ENCODE measurements at places on chromosomes 5 and 9.
A peak's percentile ranks its signal among the peaks of the same experiment; 100 is the strongest.

DNA sequence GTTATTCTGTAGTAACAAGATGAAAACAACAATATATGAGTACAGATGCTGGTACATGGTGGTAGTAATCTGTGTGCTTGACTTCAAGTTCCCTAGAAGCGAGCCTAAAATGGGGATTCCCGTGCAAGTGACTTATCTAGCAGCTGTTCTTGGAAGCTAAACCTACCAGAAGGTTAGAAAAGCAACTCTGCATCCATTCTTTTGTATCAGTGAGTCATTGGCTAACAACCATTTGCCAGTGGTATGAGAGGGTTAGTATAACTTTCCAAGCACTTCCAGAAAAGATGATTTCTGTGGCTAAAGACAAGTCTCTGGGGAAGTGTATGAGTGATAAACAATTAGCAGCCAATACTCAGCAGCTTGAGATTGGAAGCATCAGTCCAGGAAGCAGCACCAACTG is 787.7 kb upstream of the CDH6 start:
- DNase-seq: no peak

DNA sequence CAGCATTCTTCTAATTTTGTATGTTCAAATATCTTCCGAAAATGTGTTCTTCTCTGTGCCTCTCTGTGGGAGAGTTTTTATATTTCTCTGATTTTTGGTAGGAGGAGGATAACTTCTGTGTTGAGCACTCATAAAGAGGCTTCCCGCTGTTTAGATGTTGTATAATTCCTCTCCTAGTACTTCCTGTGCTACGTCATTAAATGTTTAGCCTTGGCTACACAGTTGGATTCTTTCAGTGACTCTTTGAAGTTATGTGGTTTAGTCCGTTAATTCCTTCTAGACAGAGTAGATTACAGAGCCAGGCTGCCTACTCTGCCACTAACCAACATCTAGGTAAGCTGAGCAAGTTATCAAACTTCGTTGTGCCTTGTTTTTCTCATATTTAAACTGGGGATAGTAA is 302.6 kb downstream of the OSTF1 start:
- DNase-seq: no peak

- DNase-seq: peak; percentile 38
Observed at GRCh38 chr5:14872070-14872989, 752 bp upstream of the ANKH start.

DNA sequence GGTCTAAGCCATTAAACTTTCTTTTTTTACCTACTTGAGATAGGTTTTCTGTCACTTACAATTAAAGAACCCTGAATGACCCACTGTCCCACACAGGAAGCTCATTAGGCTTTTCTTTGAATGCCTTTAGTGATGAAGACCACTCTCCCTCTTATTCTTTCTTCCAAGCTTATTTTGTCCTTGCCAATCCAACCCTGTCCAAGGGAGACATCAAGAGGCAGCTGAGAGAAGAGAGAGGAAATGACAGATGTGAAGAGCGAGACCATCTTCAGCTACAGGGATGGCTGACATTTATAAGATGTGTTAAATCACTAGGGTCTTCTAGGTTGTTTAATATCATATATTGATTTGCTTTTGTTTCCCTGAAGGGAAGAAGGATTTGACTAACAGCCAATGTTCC is 133.5 kb downstream of the FAM114A2 start:
- DNase-seq: no peak

- no peak for DNase-seq
Observed at GRCh38 chr5:83048277-83048676, 28.9 kb downstream of the TMEM167A start.

DNA sequence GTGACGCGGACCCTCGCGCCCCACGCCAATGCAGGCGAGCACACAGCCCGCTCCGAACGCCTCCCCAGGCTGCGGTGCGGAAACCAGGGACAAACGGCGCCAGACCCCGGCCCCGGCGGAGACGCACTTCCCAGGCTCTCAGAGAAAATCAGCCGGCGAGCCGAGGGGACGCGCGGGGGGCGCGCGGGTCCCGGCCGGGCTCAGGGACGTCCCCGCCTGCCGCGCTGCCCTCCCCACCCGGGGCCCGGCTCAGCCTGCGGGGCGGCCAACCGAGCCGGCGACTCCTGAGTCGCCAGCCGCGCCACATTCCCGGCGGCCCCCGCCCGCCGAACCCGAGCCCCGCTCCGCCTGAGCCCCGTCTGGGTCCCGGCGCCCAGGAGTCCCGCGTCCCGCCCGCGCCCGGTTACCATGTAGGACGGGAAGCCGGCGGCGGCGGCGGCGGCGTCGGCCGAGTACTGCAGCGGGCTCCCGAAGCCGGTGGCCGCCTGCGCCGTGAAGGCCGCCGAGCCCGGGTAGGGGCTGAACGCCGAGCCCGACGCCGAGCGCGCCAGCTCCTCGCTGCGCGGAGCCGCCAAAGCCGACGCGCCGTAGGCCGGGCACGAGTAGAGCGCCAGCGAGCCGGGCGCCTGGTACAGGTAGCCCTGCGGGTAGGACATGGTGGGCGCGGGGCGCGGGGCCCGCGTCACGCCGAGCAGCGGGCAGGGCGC is 566 bp downstream of the IRX2 start:
- DNase-seq: no peak

DNA sequence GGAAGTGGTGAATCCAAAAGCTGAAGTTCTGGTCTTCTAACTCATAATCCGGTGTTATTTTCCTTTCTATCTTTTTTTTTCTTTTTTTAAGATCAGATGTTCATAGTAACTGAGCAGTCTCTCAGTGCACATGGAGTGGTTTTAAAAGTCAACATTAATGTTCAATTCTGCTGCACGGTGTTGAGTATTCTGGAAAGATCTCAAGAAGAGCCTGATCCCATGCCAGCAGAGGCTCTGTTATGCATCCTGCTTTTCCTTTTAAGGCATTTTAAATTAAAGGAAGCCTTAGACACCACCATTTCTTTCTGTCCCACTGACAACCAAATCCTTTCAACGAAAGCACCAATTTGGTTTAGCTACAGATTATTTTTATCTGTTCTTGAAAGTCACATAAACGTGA is 33.4 kb downstream of the SEMA5A start:
- DNase-seq: no peak

DNA sequence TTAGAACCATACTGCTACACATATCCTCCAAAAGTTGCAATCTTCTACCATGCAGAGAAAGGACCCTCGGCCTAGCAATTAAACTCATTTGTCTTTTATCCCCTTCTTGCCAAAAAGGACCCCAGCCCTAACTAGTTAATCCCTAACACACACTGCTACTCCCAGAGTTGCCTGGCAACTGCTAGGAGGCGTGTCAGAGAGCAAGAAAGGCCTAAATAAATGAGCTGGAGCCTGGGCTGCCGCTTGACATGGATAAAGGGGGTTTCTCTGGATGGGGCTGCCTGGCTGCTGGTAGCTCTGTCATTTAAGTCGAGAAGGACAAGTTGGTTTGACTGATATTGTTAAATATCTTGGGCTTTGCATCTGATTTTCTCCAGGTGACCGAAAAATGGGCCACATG is 194.8 kb downstream of the CRB2 start:
- DNase-seq: no peak

DNA sequence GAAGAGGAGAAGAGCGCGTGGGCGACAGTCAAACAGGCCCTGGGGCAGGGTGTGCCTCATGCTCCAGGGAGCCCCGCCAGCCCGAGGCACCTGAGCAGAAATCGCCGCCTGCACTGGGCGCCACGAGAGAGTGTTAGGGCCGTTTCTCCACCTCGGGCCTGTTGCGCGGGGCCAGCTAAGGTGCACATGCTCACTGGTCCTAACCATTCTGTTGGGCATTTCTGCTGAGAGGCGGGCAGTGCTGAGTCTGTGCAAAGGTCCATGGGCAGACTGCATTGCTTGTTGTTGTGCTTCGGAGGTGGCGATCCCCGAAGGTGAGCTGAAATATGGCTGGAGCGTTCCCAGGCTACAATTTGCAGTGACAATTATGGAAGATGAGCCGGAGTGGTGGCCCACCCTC is 367.8 kb upstream of the SPATA31A5 start:
- no peak for DNase-seq

GRCh38 chr5:174147551-174147950 is 102.0 kb downstream of the NSG2 start:
- DNase-seq: no peak

DNA sequence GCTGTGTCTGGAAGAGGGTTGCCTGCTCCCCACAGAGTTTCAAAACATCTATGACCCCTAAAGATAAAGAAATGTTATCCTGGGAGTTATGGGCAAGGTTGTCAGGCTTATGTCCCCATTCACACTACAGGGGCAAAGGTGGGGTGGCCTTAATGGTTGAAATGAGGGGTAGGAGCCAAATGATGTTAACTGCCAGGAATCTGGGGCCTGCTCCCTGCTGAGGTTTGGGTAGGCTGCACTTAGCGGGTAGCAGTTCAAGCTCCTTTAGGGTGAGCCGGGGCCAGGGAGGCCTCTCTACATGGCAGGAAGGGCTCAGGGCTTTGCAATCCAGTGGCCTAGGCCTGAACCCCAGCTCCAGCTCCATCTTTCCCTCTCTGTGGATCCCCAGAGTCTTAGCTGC is 3.0 kb downstream of the FGF18 start:
- no peak for DNase-seq

- DNase-seq: no peak
Observed at GRCh38 chr9:33161589-33162132, 5.5 kb downstream of the B4GALT1 start.

- DNase-seq: no peak
Observed at GRCh38 chr5:88438006-88438405, 169.4 kb upstream of the TMEM161B start.

DNA sequence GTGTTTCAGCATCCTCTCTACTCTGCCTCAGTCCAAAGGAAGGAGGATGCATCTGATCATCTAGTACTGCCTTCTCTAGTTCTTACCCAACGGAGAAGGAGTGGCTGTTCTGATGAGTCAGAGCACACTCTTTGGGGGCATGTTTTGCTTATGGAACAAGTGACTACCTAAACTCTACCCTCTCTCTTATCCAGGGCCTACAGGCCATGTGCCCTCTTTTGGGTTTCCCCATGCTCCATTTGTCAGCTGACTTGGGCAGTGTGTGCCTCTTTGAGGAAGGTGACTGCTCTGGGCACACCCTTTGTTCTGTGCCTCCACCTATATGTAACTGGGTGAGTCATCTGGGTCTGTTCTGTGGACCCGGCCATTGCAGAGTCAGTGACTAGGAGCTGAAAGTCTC is 89.6 kb upstream of the BNC2 start:
- no peak for DNase-seq

- DNase-seq: no peak
Observed at GRCh38 chr9:71001780-71002386, 119.5 kb downstream of the TRPM3 start.

DNA sequence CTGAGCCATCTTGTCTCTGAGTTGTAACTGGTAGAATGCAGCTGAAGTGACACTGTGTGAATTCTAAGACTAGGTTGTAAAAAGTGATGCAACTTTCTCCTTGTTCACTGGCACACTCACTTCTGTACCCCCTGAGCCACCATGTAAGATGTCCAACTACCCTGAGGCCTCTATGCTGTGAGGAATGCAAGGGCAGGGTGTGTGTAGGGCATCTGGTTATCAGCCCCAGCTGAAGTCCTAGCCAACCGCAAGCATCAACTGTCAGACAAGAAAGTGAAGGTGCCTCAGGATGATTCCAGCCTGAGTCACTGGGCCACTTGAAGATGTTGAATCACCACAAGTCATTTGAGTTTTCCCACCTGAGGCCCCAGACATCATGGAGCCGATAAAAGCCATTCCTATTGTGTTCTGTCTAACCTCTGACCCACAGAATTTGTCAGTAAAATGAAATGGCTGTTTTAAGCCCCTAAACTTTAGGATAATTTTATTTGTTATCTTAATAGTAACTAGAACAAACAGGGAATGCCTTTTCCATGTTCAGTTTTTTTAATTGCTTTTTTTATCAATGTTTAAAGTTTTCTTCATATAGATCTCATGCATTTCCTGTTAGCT is 18.7 kb upstream of the RHOBTB3 start:
- DNase-seq: no peak

- DNase-seq: no peak
Observed at GRCh38 chr5:103480246-103480645, 82.3 kb downstream of the NUDT12 start.

GRCh38 chr5:73826301-73827105 is 200.5 kb downstream of the ARHGEF28 start:
- DNase-seq: no peak

GRCh38 chr9:121283856-121284732 is 16.1 kb downstream of the GSN start:
- no peak for DNase-seq

GRCh38 chr5:66864240-66864884 is 268.2 kb downstream of the MAST4 start:
- no peak for DNase-seq

GRCh38 chr5:31213257-31213656 is 19.8 kb downstream of the CDH6 start:
- DNase-seq: no peak

GRCh38 chr9:16106021-16106571 is 553.3 kb downstream of the CCDC171 start:
- DNase-seq: no peak

DNA sequence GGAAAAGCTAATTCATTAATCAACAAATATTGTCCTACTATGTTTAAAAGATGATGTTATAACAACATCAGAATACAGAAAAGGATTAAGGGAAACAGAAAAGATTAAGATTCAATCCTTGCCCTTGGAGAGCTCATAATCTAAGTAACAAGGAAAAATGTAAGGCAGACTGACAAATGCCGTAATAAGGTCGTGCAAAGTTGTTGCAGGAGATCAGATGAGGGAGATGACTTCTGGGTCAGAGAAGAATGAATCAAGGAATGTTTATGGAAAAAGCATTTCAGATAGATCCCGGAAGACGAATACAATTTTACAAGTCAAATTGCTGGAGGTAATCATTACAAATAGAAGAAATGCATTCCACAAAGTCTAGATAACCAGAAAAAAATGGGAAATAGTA is 6.4 kb downstream of the ADAMTS6 start:
- no peak for DNase-seq

DNA sequence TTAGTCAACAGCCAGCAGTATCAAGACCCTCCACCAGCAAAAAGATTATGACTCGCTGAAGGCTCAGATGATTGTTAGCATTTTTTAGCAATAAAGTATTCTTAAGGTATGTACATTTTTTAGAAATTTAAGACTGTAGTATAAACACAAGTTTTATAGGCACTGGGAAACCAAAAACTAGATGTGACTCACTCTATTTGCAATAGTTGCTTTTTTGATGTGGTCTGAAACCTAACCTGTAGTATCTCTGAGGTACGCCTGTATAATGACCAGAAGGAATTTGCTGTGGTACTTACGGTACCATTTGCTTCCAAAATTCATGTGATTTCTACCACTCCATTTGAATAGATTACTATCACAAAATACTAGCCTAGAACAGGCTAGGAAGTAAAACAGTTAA is 60.8 kb downstream of the WDR41 start:
- DNase-seq: no peak

DNA sequence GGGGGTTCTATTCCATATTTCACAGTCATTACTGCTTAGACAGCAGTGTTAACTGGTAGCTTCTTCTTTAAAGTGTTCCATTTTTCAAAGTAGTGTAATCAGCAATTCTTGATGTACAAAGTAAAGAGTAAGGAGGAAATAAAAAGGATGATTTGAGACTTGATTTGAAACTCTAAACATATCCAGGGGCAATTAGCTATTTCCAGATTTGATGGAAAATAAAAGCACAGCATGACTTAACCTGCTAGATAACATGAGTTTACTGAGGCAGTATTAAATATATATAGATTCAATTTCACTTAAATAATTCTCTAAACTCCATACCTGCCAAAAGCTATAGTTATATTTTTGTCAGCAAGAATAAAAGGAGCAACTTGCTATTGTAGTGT is 29.8 kb downstream of the NR2F1 start:
- no peak for DNase-seq
